Activated naive CD4-positive, alpha-beta T cell treated with anti-CD3 and anti-CD28 coated beads, Interleukin-2, amount 50 U/mL, for 16 hours (primary cell): ENCODE measurements at places on chromosomes 5 and 9.

DNA sequence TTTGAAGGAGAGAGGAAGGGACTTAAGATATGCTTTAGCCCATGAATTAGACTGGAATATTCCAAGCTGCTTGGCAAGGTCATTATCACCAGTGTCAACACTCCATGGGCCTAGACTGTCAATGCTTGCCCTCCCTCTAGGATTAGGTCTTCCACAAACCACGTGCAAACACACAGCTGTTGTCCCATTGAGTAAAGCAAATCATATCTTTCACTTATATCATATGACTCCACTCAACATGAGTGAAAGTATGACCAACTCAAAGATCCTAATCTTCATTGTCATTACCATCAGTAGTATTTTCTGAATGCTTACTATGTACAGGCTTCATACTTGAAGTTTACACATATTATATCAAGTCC is 57.0 kb upstream of the GRAMD2B start:
- no peak for DNase-seq

GRCh38 chr9:23739753-23740152 is 86.3 kb downstream of the ELAVL2 start:
- no peak for DNase-seq

DNA sequence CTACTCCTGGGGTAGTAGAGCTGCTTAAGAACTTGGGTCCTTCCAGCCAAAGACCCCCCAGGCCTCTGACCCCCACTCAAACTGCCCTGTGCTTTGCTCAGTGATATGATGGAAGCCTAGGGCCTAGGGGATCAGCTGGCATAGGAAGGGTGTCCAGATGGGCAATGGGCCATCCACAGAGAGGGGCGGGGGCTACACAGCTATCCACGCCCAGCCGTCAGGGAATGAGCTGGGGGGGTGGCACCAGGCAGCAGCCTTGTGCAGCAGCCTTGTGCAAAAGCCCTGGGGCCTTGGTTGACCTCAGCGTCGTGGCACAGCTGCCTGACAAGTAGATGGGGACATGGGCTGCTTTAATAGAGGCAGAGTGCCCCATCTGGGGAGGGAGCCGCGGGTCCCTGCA is 43.2 kb downstream of the DAB2IP start:
- DNase-seq: no peak

DNA sequence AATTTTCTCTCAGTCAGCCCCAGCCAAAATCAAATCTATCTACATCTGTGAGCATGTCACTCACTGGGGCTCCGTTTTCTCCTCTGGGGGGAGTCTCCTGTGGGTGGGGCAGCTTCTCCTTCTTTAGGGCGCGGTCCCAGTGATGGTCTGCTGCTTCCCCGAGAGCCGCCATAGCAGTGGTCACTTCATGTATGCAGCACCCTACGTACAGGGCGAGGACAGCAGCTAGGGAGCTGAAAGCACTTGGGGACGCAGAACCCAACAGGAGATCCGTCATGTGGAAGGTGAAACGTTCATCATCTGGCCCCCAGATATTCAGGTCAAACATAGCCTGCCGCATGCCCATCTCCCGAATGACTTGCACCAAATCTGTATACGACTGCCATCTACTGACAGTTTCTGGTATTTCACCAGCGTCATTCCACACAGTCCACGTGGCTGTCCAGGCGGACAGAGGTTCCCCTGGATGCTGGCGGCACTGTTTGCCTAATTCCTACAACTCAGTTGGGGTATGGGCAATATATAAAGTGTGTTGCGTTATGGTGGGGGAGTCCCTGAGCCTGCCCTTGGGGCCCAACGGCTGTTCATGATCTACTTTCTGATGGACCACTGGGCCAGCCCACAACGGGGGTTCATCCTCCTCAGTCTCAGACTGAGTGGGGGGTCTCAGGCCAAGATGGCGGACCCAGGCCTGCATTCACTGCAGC is 795.0 kb downstream of the EFNA5 start:
- DNase-seq: no peak

DNA sequence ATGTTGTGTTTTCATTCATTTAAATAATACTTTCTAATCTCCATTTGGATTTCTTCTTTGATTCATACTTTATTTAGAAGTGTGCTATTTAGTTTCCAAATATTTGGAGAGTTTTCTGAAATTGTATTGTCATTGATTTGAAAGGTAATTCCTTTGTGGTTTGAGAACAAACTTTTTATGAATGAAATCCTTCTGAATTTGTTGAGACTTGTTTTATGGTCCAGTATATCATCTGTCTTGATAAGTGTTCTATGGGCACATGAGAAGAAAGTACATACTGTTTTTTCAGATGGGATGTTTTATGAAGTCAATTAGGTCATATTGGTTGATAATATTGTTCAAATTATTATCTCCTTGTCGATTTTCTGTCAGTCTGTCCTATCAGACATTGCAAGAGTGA is 953.8 kb downstream of the NR2F1-AS1 start:
- no peak for DNase-seq

GRCh38 chr5:154737667-154738320 is 17.4 kb upstream of the LARP1 start:
- DNase-seq: no peak

- DNase-seq: no peak
Measured at GRCh38 chr5:167657016-167657415, 634.4 kb upstream of the WWC1 start.

GRCh38 chr9:94443032-94443722 is 111.7 kb upstream of the PCAT7 start:
- DNase-seq: no peak

DNA sequence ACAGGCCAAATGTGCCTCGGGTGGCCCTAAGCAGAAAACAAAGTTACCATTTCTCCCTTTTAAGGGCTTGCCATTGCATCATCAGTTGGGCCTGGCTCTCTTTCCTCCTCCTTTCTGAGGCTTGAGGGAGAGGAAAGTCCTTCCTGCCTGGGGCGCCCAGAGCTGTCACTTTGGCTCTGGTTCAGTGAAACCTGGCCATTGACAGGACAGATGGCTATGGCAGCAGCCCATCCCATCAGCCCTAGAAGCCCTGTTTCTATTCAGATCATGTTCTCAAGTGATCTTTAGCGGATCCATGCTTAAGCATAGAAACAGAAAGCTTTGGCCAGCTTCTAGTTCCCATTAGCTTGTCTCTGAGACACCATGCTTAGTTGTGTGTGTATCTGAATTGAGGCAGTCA is 293.4 kb downstream of the YTHDC2 start:
- DNase-seq: no peak

GRCh38 chr9:137786511-137786920 is 91.1 kb upstream of the CACNA1B start:
- DNase-seq: no peak

DNA sequence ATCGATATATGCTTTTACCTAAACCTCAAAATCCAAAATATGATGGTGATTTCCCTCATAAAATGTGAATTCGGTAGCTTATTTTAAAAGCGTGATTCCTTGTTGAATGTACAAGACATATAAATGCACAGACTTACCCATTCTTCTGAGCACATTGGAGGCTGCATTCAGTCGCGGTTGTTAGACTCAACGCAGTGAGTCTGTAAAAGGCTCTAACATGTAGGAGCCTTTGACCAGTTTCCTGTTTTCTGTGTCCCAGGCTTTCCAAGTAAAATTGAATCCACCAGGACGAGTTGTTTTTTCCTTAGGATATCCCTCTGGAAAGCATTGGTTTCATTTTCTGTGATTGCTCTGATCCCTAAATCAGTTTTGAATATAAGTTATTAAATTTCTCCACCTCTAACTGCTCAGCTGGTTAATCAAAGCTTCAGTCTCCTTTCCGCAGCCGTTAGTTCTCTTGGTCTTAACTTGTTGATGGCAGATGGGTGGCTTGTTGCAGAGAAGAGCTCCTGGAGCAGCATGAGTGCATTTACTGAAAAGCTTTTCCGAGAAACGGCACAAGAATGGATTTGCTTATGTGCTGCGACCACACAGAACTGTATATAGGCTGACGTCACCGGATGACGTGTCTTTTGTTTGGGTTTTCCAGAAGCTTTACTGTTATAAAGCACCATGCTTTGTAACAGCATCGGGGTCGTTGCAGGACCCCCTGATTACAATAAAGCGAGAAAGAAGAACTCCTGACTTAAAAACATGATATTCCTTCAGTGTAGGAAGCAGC is at the start of gene LRRTM2:
Gene LRRTM2, minus strand, starts transcription at position 565 of the 781 bp plus-strand sequence. Its CDS starts 424 bp downstream, at position 141.
- no peak for DNase-seq

GRCh38 chr5:162026803-162027202 is 40.8 kb upstream of the GABRG2 start:
- DNase-seq: no peak

GRCh38 chr5:17094830-17095229 is 122.6 kb upstream of the BASP1 start:
- no peak for DNase-seq

GRCh38 chr9:4443439-4443838 is 46.8 kb upstream of the SLC1A1 start:
- no peak for DNase-seq
